ENCODE measurements at places on chromosomes 3 and 15.

GRCh38 chr3:28206479-28206878, 34.9 kb upstream of the CMC1 start:
- DNase-seq: no peak

GRCh38 chr3:49772703-49773102, 13.6 kb downstream of the IP6K1 start:
- no peak for DNase-seq

DNA sequence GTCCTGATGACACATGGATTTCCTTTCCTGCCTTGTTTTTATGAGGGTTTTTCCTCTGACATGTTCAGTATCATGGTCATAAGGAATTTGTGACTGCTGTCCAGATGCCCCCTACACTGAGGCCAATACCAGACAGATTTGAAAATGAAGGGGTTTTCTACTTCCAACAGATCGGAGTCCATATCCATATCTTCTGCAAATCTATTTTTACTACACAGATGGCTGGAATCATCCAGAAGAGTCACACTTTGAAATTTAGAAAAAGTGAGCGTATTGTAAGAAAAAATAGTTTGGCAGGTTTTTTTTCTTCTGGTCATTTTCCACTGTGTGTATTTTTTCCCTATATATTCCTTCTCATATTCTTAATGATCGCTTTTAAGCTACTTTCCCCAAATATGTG, 197.5 kb upstream of the LRRC3B start:
- DNase-seq: no peak

DNA sequence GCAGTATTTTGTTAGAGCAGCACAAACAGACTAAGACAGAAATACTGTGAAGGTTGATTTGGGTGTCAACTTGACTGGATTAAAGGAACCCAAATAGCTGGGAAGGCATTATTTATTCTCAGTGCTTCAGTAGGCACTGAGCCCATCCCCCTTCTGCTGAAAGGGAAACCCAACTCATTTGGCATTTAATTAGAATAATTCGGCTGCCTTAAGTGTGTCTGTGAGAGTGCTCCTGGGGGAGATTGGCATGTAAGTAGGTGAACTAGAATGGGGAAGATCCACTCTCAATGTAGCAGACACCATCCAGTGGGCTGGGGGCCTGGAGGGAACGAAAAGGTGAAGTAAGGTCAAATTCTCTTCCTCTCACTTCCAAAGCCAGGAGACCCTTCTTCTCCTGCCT, 20.5 kb upstream of the SLCO3A1 start:
- DNase-seq: no peak

- DNase-seq: peak; percentile 69
Measured at GRCh38 chr15:71231758-71232157, 116.5 kb downstream of the THSD4 start.

GRCh38 chr3:197428952-197429351, 126.8 kb downstream of the BDH1 start:
- DNase-seq: no peak
